ENCODE measurements at places on chromosomes 7 and 10.

DNA sequence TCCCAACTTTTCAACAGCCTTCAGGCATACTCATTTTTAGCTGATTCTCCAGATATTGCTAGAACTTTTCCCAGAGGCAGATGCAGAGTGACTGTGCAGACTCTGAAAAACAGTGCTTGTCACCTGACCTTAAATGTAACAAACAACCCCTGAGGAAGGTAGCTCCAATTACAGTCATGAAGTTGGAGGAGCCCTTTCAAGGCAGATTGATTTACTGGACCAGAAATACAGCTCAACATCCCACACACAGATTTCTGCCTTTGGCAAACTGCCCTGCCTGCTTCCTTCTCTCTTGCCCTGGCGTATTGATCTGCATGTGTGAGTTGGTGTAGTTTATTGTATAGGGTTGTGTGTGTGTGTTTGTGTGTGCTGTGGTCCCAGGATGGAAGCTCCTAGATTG, 38.5 kb downstream of the PYROXD2 start:
- peaks cover 34% of the 10 kb centered on the region for H3K36me3 ChIP-seq
- H3K27ac ChIP-seq = no peak overlapping the region
- H3K27me3 ChIP-seq = peaks cover 3% of the 10 kb centered on the region
- no peak overlapping the region for H3K4me3 ChIP-seq

DNA sequence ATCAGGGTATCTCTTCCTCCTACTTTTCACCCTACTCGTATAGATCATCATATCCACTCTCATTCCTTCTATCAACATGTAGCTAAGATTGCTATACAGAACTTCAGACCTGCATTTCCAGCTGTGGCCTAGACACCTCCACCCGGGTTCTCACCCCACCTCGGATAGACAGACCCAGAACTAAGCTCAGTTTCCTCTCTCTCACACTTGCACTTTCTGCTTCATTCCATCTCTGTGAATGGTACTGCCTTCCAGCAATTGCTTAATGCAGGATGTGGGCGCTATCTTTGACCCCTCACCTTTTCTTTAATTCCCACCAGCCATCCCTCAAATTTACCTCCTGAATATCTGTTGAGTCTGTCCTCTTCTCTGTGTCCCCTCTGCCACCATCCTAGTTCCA, 35.7 kb downstream of the AGK start:
- H3K4me1 ChIP-seq = peaks cover 71% of the 10 kb centered on the region
- H3K27me3 ChIP-seq = no peaks in the 10 kb centered on the region
- H3K36me3 ChIP-seq = peaks cover 29% of the 10 kb centered on the region
- H3K4me3 ChIP-seq = peak overlapping the region; percentile 78
- peak overlapping the region; percentile 88 for H3K27ac ChIP-seq

GRCh38 chr10:26488344-26488743, 50.2 kb downstream of the APBB1IP start:
- H3K27ac ChIP-seq = peak overlapping the region; percentile 95
- H3K4me3 ChIP-seq = peak overlapping the region; percentile 3
- H3K4me1 ChIP-seq = peaks cover 82% of the 10 kb centered on the region

- H3K4me3 ChIP-seq = no peak overlapping the region
- peak; percentile 12 for DNase-seq
- peaks cover 3% of the 10 kb centered on the region for H3K27me3 ChIP-seq
- peaks cover 83% of the 10 kb centered on the region for H3K4me1 ChIP-seq
- H3K27ac ChIP-seq = no peak overlapping the region
- peaks cover 6% of the 10 kb centered on the region for H3K36me3 ChIP-seq
These were observed 34.5 kb downstream of the SMURF1 start for GRCh38 chr7:99109108-99110051.

DNA sequence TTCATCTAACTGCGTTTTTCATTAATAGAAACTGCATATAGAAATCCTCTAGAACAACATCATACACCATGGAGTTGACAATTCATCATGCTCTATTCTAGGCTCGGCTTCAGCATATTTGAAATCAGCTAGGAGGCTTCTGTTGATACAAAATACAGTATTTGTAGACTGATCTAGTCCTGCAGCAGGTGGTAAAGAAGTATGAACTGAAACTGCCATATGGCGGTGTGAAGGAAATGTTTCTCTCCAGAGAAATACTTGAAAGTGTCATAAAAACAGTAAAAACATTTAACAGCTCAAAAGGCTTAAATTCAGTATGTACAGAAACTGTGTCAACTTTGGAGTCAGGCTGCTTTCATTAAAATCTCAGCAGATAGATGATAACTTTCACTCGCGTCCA, 32.0 kb upstream of the MYO3A start:
- no peaks in the 10 kb centered on the region for H3K36me3 ChIP-seq
- DNase-seq = no peak
- no peak overlapping the region for H3K4me3 ChIP-seq
- no peak overlapping the region for H3K27ac ChIP-seq
